ENCODE measurements at places on chromosomes 11 and 22.

DNA sequence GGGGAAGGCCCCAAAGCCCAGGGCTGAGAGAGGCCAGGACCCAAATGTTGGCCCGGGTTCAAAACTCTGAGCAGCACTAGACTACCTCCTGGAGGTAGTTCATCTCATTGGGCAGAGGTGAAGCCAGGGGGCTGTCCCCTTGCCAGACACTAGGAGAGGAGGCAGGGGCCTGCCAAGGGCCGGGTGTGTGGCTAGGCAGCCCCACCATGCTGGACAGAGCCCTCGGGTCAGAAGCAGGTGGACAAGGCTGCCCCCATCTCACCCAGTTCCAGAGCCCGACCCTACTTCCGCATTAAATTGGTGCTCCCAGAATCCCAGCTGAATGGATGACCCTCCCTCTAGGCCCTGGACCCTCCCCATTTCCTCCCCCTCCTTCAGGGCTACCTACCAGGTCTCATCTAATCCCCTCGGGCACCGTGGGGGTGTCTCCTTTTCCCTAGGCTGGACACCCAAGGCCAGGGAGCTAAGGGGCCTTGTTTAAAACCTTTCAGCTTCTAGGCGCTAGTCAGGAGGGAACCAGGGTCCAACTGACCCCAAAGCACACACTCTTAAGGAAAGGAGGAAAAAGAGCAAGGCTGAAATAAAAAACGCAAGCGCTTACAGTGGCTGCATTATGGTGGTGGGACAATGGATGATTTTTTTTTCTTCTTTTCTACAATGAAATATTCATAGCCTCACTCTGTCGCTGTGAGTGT, 72.1 kb upstream of the TCF20 start:
- no peaks in the 10 kb centered on the region for H3K27me3 ChIP-seq
- H3K27ac ChIP-seq = no peak overlapping the region
- no peak overlapping the region for H3K4me3 ChIP-seq

DNA sequence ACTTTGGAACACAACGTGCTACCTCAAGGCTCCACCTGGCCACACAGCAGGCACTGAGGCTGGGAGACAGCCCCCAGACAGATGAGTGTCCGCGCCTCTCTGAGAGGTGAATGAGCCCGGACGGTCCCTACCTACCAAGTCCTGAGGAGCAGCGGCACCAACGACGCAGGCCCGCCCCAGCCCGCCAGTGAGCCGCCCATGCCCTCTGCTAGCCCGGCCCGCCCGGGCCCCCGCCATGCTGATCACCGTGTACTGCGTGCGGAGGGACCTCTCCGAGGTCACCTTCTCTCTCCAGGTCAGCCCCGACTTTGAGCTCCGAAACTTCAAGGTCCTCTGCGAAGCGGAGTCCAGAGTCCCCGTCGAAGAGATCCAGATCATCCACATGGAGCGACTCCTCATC, at the start of gene DDI1:
Gene DDI1, plus strand, starts transcription at position 53 of the 400 bp plus-strand sequence. Its CDS starts 183 bp downstream, at position 236.
- H3K4me1 ChIP-seq = peaks cover 16% of the 10 kb centered on the region
- no peak for DNase-seq

GRCh38 chr22:25485626-25486545, 78.6 kb upstream of the GRK3 start:
- no peak overlapping the region for H3K27ac ChIP-seq
- no peak overlapping the region for H3K4me3 ChIP-seq
- no peak for DNase-seq
- H3K4me1 ChIP-seq = peaks cover 23% of the 10 kb centered on the region
- H3K36me3 ChIP-seq = no peaks in the 10 kb centered on the region

DNA sequence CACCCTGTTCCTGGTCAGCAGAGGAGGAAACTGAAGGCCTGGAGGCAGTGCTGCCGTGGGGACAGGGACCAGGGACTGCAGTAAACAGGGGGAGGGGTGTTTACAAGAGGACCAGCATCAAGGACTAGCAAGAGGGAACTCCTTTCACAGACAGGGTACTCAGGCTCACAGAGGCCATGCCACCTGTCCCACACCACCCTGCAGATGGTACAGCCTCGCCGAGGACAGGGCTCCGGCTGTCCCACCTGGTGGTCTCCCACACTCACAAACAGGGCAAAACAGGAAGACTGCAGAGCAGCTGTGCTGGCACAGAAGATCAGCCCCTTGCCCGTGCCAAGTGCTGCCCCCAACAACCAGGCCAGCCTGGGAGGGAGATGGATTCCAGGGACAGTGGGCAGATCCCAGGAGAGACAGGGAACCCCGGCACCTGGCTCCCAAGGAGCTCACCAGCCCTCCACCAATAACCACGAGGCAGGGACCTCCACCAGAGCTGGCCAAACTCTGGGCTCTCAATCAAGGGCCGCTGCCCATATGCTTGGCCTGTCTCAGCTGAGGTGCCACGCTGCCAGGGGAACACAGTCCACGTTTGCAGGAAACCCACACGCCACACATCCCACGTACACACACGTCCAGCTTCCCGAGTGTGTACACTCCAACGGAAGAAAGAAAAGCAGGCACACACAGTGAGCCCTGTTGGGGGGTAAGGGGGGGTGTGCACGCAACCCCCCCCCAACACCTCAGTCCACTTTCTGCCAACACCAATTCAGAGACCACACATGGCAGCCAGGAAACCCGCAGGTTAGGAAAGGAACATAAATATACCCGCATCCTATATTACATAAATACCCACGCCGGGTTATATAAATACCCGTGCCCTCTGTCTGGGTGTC, 2.1 kb downstream of the CSNK1E start:
- DNase-seq = no peak
- peak overlapping the region; percentile 82 for H3K4me3 ChIP-seq
- H3K36me3 ChIP-seq = no peaks in the 10 kb centered on the region

DNA sequence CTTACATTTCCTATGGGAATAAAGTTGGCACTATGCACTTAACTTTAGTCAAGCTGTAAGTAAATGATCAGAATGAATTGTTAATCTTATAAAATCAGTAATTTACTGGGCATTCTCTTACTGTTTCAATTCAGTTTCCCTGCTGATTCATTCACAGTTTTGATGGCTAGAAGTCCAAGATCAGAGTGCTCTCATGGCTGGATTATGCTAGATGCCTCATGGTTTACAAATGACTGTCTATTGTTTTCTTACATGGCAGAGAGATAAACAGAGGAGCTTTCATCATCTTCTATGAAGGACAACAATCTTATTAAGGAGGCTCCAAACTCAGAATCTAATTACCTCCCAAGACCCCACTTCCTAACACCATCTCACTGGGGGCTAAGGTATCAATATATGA, 135.1 kb upstream of the CARD18 start:
- no peak overlapping the region for H3K27ac ChIP-seq
- H3K4me1 ChIP-seq = no peaks in the 10 kb centered on the region
- no peaks in the 10 kb centered on the region for H3K36me3 ChIP-seq
- DNase-seq = no peak
- no peak overlapping the region for H3K4me3 ChIP-seq
- H3K27me3 ChIP-seq = no peaks in the 10 kb centered on the region

DNA sequence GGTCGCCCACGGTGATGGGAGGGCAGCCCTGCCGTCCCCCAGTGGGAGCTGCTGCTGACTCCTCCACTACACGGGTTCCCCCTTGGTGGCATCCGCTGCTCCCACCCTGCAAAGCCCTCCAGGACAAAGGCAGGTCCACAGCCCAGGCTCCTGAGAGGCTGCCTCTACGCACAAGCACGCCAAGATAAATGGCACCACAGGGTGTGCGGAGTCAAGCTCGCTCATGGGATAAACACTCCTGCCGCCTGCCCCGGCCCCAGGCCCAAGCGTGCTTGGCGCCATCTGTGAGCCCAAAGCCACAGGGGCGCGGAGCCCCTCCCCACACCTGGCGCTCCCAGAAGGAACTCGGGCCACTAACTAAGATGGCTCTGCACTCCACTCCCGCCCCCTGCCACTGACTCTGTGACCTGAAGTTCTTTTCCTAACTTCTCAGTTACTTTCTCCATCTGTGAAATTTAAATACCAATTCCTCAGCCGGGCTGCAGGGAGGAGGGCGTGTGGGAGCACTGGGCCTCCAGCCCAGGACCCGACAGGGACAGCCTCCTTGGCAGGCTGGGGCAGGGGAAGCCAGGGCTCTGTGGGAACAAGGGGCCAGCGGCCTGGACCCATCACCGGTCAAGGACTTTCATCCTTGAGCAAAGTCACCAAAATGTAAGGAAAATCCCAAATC, 14.9 kb downstream of the EHD1 start:
- no peak overlapping the region for H3K4me3 ChIP-seq
- DNase-seq = no peak
- no peaks in the 10 kb centered on the region for H3K27me3 ChIP-seq
- H3K4me1 ChIP-seq = peaks cover 37% of the 10 kb centered on the region
- H3K36me3 ChIP-seq = no peaks in the 10 kb centered on the region
- H3K27ac ChIP-seq = peak overlapping the region; percentile 82

DNA sequence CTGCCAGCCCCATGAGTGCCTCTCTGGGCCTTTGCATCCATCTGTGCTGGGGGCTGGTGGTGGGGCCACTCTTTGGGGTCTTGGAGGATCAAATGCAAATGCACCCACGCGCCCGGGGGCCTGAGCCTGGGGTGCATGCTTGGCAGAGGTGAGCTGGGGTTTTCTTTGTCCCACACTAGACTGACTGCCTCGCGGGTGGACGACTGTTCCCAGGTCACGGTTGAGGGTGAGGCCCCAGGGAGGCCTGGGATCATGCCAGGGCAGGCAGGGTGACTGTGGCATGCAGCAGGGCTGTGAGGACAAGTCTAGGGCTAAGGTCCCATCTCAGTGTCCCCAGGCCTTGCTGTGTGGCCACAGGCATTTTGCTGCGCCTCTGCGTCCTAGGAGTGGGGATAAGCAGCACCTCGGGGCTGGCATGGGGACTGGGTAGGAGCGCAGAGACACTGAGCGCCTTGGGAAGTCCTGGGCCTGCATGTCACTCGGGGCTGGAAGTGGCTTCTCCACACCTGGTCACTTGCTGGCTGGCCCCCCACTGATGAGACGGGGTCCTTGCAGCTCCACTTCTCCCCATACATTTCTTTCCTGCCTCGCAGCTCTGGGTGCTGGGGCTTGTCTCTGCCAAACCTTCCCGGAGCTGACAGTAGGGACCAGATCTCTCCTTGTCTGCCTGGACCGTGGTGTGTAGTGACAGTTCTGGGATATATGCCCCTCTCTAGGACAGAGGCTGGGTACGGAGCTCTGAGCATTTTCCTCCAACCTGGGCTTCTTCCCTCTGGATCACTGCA, 133.1 kb downstream of the CTTN start:
- no peak for DNase-seq
- H3K36me3 ChIP-seq = no peaks in the 10 kb centered on the region
- no peak overlapping the region for H3K4me3 ChIP-seq
- H3K4me1 ChIP-seq = no peaks in the 10 kb centered on the region
- no peaks in the 10 kb centered on the region for H3K27me3 ChIP-seq
- no peak overlapping the region for H3K27ac ChIP-seq

- no peak for DNase-seq
- H3K27me3 ChIP-seq = no peaks in the 10 kb centered on the region
- H3K4me1 ChIP-seq = no peaks in the 10 kb centered on the region
- no peak overlapping the region for H3K27ac ChIP-seq
Measured at GRCh38 chr11:35265755-35266454, 126.9 kb downstream of the CD44 start.

DNA sequence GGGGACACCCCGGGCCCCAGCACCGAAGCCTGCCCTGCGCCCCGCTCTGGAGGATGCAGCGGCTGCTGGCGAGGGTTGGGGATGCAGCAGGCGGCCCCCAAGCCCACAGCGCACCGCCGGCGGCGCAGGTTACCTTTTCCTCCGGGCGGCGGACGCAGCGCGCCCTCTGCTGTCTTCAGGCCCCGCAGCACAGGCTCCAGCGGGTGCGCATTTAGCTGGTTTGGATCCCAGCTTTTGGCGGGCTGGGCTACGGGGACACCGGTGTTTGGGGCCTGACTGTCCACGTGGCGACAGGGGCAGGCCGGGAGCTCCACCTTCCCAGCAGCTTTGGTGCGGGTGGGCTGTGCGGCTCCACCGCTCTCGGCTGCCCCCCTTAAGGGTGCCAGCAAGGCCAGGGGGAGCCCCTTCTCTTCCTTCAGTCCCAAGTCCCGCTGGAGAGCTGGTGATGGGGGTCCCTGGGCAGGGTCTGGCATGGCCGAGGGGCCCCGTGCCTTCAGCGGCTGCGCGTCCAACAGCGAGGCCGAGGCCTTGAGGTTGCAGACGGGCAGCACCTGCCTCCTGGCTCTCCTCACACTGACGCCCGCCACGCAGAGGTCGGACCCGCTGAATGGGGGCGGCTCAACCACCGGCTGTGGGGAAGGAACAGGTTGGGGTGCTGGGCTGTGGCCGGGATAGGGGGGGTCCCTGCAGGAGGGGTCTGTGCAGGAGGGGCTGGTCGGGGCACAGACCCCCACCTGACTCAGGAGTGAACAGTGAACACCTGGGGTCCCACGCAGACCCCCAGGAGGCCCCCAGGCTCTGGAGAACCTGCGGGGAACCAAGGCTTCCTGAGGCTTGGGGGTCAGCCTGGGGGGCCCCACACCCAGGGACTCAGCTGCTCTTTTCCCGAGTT, 18.0 kb upstream of the IL17REL start:
- peaks cover 3% of the 10 kb centered on the region for H3K4me1 ChIP-seq
- H3K4me3 ChIP-seq = no peak overlapping the region
- peak; percentile 74 for DNase-seq
- no peaks in the 10 kb centered on the region for H3K36me3 ChIP-seq

DNA sequence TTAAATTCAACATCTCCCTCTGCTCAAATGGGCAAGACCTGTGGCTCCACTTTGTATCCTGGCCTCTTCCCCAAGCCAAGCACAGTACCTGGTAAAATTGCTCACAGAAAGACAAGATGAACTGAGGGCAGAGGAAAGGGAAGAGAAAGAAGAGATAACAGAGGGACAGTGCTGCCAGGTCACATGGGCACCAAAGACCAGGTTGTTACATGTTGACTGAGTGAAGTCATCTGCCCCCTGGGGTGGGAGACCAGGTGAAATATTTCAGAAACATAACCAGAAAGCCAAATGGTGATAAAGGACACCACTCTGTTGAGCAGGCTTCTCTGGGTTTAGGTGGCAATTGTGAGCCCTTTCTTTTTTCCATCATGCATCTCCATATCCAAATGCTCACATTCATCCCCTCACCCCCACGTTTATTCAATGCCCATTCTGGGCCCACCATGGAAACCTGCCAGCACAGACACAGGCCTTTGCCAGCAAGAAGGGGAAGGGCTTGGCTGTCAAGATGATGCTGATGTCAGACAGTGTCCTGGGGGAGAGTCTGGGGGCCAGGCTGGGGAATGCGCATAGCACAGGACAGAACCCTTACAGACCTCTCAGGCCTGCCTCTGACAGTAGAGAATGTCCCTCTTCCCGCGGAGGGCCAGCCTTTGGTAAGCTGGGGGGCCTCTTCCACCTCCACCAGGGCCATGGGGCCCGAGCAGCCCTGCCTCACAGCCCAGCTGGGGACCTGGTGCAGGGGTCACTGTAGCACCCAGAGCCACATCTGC, 51.6 kb downstream of the DGCR2 start:
- H3K27me3 ChIP-seq = no peaks in the 10 kb centered on the region
- no peak overlapping the region for H3K4me3 ChIP-seq
- H3K4me1 ChIP-seq = no peaks in the 10 kb centered on the region
- no peak overlapping the region for H3K27ac ChIP-seq

GRCh38 chr11:47857485-47857884, 9.3 kb upstream of the NUP160 start:
- H3K27ac ChIP-seq = no peak overlapping the region
- no peak overlapping the region for H3K4me3 ChIP-seq
- H3K27me3 ChIP-seq = no peaks in the 10 kb centered on the region

Data from testis (tissue), 5 donors.